Right ventricle myocardium inferior (tissue), 1 donor: ENCODE measurements at places on chromosomes 2 and 18.

- no peak for DNase-seq
These were observed 148.5 kb downstream of the TANC1 start for GRCh38 chr2:159116922-159117321.

DNA sequence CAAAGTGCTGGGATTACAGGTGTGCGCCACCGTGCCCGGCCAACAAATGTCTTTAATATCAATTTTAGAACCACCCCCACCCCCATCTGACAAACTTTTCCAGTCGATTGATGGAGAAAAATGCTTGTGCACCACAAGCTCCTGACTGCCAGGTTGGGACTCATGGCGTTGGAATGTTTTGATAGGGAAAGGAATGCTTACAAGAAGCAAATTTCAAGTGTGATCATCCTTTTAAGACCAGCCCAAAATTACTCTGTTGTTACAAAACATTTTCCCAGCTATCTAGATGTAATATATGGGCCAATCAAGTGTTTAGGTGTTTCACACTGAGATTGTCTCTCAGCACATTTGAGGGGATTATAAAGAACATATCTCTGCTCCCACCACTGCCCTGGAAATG is 45.2 kb downstream of the UBXN4 start:
- DNase-seq: no peak

- peak; percentile 88 for DNase-seq
These were observed 387.6 kb downstream of the FIGN start for GRCh38 chr2:163347982-163348856.

DNA sequence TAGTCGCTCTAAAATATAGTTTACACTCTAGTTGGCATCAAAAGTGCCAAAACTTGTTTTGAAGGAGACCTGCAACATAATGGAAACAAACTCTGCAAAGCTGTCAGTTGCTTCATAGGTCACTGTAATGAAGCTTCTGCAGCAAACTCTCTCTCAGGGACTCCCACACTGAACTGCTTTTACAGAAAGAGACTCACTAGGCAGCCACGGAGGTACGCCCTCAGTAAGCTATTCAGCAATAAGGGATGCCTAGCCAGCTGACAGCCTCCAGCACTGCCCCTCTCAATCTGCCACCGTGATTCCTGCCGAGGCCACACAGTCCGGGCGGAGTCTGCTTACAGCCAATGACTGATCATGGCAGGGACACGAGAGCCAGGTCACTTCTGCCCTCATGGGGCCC is 51.1 kb downstream of the COLEC12 start:
- no peak for DNase-seq

- DNase-seq: no peak
These were observed 36.6 kb downstream of the FEZ2 start for GRCh38 chr2:36561237-36561944.
